NCI-H82 (cell line): ENCODE measurements at places on chromosomes 3 and 15.

DNA sequence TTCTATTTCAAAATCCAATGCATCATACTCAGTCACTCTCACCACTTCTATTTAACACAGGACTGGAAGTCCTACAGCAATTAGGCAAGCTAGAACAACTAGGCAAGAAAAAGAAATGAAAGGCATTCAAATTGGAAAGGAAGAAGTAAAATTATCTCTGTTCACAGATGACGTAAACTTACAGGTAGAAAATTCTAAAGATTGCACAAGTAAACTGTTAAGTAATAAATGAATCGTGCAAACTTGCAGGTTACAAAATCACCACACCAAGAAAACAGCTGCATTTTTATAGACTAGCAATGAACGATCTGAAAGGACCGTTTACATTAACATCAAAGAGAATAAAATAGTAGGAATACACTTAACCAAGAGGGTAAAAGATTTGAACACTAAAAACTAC, 36.2 kb downstream of the CHST2 start:
- no peak for DNase-seq

GRCh38 chr3:182735672-182736071, 57.6 kb upstream of the ATP11B start:
- DNase-seq = no peak

GRCh38 chr3:143924522-143925285, 46.9 kb upstream of the DIPK2A start:
- no peak for DNase-seq

- DNase-seq = peak; percentile 36
These were observed 94.8 kb downstream of the CPN2 start for GRCh38 chr3:194256040-194256945.
